ENCODE measurements at places on chromosomes 1 and 21.

GRCh38 chr1:222182641-222183040 lies 365.3 kb downstream of the HHIPL2 start:
- no peak for DNase-seq

DNA sequence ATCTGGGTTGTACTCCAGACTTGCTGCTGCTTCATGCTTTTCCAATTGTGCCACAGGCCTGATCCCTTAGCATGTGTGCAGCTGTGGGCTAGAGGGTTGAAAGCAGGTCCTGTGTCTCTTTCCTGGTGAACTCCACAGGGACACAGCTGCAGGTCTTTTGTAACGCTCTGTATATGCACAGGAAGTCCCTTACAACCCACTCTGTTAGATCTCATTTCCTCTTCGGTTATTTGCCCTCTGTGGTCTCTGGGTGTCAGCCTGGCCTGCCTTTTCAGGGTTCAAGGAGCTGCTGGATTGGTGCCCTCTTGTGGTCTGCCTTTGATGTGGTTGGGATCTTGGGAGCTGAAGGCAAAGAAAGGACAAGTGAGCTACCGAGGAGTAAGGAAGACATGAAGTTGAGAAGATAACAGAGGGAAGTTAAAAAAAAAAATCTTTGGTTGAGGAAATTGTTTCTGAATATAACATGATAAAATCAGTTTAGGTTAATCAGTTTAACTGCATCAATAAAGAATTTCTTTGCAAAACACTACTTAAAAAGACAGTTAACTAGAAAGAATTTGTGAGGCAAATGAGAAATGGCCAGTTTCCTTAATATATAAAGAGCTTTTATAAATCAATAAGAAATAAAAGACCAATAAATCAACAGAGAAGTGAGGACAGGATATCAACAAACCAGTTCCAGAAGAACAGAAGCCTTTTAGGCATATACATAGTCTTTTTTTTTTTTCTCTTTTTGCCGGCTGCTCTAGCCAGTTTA lies 44.1 kb downstream of the UCK2 start:
- DNase-seq = no peak

DNA sequence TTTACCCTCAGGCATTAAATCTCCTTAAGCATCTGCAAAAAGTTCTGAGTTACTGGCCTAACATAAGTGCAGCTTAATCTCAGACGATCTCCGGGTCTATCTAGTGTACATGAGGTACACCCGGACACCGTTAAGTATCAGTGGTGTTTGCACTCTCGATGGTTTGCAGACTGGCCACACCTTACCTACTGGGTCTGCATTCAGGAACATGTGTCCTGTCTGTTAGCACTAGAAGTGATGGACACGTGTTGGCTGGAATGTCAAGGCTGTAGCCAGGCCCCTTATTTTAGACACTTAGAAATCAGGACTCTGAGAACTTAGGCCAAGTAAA lies 783 bp upstream of the AGL start:
- DNase-seq = no peak

- DNase-seq = no peak
These were observed 86.8 kb downstream of the SPATA17 start for GRCh38 chr1:217717959-217718358.

DNA sequence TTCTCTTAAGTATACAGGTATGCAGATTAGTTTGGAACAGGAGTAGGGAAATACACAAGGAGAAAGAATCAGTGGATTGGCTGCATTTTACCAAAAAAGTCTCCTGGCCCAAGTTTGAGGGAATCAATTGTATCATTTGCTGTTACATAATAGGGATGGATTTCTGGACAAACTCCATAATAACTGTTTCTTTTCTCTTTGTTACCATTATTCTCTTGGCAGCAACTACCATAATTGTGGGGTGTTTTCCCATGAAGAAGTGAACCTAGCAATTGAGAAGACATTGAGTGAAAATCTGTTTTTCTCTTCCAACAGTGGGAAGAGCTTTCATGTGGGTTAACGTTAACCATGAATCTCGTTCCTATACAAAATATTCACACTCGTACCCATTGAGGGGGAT lies 46.4 kb upstream of the DPT start:
- no peak for DNase-seq

GRCh38 chr1:161084597-161084988 lies 4.8 kb downstream of the NECTIN4 start:
- DNase-seq = no peak

DNA sequence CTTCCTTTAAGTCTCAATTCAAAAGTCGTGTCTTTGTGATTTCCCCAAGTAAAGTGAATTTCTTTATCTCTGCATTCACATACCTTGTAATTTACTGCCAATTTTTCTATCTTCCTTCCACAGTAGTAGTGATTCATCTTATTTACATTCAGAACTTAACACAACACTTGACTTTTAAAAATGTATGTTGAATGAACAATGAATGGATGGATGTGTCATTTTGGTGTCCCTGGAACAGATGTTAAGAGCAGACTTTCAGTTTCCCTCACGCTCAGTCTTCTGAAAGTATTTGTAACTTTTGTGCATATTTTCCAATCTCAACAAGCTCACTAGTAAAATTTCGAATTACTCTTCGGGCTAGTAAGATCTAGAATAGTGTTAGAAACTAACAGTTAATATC lies 352.0 kb downstream of the HHIPL2 start:
- DNase-seq = no peak

All from cerebellar nuclear complex (tissue), 1 donor.